ENCODE measurements at places on chromosomes 1 and 21.

DNA sequence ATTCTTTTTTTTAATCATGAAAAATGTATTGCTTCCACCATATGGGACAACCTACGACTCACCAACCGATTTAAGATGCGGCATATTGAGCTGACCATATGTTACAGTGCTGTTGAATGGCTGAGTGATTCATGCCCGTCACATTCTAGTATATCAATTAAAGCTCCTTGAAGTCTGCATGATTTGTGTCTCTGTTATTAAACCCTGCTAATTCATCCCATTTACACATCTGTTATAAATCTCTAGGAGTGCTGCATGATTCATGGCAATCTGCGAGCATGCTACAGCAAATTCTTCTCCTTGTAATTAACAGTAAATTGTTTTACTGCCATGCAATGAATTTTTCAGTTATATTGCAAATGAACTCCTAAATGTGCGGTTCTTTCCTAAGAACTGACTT, 239.8 kb downstream of the USH2A start:
- no peak for DNase-seq

GRCh38 chr1:180560868-180561600, 2.3 kb downstream of the OVAAL start:
- DNase-seq, result no peak

DNA sequence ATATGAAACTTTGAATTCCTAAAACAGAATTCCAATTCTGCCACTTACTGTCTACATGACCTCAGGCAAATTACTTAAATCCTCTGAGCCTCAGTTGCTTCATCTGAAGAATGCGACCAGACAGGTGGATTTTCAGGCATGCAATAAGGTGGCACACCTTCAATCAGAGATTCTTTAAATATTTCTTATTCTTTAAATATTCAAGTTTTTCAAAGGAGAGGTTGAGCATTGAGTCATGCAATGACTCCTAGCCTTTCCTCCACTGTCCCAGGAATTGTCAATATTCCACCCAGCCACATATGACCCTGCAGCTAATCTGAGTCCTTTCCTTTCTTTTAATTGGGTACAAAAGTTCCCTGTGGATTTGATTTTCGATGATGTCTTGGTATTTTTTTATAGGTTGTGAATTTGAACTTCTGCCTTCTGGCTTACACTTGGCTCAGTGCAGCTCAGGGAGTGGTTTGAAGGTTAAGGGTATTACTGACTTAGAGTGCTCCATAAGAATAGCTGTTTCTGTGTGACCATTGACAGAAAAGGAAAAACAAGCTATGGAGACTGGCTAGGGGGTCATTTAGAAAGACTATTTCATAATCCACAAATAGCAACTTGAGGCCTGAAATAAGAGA, 52.2 kb upstream of the PRDX6 start:
- no peak for DNase-seq

DNA sequence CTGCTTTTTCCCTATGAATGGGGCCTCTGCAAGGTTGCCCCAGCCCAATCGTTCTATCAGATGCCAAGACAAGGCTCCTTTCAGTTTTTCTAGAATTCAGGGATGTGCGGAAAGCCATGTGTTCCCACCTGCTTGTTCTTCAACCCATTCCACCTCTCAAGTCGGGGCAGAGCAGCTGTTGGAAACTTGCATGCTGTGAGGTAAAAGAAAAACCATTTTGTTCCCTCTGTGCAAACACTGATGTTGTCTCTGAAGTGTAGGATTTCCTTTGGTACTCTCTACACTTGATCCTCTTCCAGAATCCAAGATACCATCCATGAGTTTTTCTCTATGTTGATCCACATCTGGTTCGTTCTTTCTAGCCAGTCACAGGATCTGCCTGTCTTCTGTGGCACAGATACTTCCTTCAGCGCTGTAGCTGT, 7.3 kb downstream of the IER5 start:
- DNase-seq, result no peak

DNA sequence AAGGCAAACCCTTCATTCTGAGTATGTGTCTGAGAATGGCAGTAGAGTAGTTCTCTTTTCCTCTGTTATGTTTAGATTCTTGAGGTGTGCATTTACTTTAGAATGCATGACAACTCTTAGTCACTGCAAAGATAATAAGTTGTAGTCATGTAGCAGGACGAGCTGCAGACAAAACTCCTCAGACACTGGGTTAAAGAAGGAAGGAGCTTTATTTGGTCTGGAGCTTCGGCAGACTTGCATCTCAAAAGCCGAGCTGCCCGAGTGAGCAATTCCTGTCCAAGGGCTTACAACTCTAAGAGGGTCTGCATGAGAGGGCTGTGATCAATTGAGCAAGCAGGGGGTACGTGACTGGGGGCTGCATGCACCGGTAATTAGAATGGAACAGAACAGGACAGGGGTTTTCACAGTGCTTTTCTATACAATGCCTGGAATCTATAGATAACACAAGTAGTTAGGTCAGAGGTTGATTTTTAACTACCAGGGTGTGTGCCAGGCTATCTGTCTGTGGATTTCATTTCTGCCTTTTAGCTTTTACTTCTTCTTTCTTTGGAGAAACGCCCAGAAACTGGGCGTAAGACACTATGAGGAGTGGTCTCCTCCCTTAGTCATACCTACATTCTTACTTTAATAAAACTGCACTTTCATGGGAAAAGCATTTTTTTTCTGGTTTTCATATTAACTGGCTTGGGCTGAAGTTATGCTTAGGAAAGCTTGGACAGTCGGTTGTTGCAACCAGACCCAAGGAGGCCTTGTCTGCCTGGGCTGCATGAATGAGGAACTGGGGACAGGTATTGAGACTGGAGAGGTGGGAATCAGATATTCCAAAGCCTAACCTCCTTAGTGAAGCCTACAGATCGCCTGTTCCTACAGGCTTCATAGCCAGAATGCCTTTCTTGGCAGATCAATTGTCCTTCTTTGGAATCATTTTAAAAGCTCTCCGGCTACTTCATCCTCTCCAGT, 115.1 kb downstream of the RHOU start:
- no peak for DNase-seq

DNA sequence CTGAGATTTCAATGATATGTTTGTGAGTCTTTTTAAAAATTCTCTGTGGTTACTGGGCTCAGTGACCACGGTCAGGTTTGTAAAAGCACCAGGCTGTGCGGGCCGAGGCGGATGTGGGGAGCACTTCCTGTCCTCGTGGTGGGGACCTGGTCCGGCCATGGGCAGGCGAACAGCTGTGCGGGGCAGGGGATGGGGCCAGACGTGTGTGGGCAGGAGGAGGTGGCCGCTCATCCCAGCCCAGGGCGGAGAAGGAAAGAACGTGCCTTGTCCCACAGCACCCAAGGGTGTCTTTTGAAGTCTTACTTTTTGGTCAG, 5.2 kb upstream of the OXCT2 start:
- no peak for DNase-seq

- DNase-seq, result no peak
These were observed 154.0 kb downstream of the PSMG1 start for GRCh38 chr21:39029086-39029755.

DNA sequence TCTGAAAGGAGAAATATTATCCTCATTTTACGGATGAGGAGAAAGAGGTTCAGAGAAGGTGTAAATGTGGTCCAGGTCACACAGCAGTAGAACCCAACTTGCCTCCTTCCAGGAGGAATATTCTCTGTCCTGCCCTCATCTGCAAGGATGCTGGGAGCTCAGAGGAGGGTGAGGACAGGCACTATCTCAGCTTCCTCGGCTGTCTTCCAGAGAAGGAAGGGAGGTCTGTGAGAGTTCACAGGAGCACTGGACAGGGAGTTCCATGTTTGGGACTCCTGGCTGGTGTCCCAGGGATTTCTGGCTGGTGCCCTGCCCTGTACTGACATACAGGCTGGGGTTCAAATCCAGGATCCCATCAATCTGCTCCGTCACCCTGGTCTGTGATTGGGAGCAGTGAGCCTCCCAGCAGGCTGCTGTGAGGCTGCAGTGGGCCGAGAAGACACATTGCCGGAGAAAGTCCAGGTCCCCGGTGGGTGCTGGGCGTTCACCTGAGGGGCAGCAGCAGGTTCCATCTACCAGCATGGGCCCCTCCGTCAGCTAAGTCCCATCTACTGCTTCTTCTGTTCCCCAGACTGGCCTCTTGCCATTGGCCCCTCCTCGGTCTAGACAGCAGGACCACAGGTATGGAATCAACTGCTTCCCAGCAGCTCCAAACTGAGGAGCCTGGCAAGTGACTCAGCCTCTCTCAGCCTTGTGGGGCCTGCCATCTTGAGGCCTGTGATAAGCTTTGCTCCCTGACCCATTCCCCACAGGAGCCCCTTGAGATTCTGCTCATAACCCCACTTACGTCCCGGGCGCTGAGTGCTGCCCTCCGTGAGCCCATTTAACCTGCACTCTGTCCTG, 8.5 kb upstream of the BSND start:
- DNase-seq, result no peak

- DNase-seq, result peak; percentile 91
These were observed 68.3 kb downstream of the DHRS3 start for GRCh38 chr1:12549460-12550349.

- DNase-seq, result no peak
These were observed 425.3 kb downstream of the DUSP10 start for GRCh38 chr1:221316491-221317056.

DNA sequence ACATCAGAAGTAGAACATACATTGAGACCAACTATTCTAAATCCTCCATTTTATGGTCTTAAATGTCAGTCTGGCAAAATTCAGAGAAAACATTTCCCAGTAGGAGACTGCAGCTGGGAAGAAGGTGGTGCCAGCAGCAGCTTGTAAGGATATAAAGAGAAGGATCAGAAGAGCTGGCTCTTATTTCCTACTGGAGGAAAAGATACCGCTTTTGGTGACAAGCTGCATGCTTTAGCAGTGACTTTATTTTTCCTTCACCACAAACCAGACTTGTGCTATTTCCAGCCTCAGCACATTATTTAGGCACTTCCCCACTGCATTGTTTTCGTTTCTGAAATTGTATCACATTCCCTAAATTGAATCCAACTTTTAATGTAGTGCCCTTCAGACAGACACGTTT, 28.4 kb downstream of the RNF11 start:
- no peak for DNase-seq

- no peak for DNase-seq
These were observed 10.7 kb downstream of the TRIM46 start for GRCh38 chr1:155184351-155184811.

GRCh38 chr1:147235822-147236221, 6.7 kb upstream of the CHD1L start:
- no peak for DNase-seq

GRCh38 chr1:93723110-93723509, 41.5 kb upstream of the BCAR3 start:
- no peak for DNase-seq

- no peak for DNase-seq
These were observed 58.3 kb upstream of the PLA2G4A start for GRCh38 chr1:186770421-186770820.

DNA sequence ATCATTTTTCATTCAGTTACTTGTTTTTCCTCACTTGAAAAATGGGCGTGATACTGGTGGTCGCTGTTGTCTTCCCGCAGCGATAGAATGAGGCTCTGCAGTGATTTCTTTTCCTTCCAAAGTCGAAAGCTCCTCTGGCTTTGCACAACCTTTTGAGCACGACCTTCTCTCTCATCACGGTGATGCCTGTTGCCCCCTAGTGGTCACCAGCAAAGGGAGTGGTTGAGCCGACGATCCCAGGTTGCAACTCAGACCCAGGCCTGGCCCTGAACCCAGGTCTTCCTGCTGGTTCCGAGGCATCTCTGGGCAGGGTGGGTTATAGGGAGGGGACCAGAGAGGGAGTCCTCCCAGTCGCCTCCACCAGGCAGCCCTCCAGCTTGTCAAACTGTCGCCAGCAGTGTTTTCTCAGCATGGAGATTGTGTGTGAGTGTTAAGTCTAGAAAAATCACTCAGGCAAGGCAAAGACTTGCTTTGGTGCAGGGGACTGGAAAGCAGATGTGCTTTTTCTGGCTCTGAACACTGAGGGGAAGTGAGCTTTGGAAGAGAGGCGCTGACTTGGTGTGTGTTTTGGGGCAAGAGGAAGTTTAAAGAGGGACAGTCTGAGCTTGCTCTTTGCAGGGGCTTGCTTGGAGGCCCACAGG, 285.3 kb downstream of the CAMTA1 start:
- peak; percentile 47 for DNase-seq

DNA sequence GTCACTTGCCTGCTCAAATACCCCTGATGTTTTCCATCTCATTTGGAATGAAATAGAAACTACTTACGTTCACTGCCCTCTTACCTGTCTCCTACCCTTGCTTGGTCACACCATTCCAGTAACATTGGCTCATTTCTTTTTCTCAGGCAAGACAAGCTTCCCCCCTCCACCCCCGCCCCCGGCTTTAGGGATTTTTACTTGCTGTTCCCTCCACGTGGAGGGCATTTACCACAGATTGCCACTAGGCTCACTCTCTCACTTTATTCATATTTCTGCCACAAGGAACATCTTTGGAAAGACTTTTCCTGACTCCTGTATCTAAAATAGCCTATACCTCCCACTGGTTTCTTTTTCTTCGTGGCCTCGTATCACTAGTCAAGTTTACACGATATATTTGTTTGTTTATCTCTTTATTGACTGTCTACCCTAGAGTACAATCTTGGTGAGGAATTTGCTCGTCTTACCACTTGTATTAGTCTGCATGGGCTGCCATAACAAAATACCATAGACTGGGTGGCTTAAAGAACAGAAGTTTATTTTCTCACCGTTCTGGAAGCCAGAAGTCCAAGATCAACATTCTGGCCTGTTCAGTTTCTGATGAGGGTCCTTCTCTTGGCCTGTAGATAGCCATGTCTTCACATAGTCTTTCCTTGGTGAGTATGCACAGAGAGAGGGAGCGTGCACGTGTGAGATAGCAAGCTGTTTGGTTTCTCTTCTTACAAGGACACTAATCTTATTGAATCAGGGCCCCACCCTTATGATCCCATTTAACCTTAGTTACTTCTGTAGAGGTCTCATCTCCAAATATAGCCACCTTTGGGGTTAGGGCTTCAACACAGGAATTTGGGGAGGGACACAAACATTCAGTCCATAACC, 126.2 kb downstream of the NRDC start:
- DNase-seq, result no peak

DNA sequence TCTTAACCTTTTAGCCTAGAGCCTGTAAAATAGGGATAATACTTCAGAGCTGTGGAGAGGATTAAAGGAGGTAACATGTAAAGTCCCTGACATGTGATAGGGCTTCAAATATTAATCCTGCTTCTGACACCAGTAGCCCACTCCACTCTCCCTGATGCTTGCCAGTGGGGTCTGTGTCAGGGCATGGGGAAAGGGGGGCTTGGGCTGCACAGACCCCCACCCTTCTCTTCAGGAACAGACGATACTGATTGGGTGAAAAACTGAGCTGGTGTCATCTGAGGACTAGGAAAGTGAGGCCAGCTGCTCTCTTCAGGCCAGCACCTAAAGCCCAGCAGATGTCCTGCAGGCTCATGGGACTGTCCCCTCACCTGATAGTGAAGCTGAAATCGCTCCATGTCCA, 27.0 kb upstream of the MEF2D start:
- no peak for DNase-seq

DNA sequence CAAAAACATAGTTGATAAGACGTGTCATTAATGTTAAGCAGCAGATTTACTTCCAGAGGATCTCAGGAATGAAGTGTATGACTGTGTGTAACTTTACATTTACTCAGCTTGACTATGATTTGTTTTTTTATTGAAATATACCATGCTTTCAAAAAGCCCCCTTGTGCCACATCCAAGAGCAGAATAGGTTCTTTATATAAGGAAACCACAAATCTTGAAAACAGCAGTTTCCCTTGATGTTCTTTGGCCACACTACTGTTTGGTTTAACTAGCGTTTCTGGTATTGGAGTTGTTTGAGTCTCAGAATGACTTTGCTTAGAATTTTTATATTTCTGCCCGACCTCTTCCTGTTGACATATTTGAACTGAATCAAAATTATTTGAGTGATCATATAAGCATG, 25.0 kb downstream of the LRRC8C start:
- DNase-seq, result no peak

- DNase-seq, result no peak
These were observed 64.6 kb upstream of the C1orf21 start for GRCh38 chr1:184322253-184322652.

- no peak for DNase-seq
These were observed 49.7 kb downstream of the RYR2 start for GRCh38 chr1:237091691-237092090.

Measured in gastrocnemius medialis (tissue), 4 donors.